ENCODE measurements at places on chromosomes 6 and 20.

- no peak for DNase-seq
Observed at GRCh38 chr6:110826236-110827129, 11.2 kb upstream of the CDK19 start.

GRCh38 chr6:5726976-5727718 lies 279.6 kb downstream of the NRN1 start:
- no peak for DNase-seq

- no peak for DNase-seq
Observed at GRCh38 chr6:54860739-54861138, 14.2 kb downstream of the FAM83B start.

DNA sequence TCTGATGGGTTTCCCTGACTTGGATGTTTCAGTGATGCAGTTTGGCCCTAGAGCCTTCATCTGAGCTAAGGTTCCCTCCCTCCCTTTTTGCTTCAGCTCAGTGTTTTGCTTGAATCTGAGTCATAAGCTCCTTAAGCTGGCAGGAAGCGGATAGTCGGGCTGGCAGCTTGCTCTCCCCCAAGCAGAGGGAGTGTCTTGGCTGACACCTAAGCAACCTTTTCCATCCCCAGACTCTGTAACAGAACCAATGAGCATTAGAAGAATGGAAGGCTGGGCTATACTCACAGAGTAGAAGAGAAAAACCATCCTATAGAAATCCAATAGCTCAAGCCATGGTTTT lies 98.3 kb downstream of the HAO1 start:
- DNase-seq = no peak

- DNase-seq = no peak
Observed at GRCh38 chr6:16901782-16902181, 140.5 kb upstream of the ATXN1 start.

DNA sequence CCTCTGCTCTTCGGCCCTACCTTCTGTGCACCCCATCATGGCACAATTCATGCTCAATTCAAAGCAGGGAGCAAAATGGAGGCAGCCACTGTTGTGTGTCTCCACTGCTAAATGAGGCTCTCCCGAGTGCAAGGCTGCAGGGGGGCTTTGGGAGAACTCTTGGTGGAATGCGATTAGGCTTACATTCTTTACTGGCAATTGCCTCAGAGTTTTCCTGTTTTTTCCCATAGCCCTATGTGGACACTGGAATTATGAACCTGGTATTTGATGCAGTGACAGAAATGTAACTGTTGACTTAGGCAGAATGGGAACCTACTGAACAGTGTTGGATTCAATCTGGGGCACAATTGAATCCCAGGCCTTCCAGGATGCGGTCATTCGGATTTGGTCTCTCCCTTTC lies 187.9 kb upstream of the GMDS start:
- DNase-seq = no peak

- no peak for DNase-seq
Observed at GRCh38 chr6:56370127-56370540, 122.8 kb upstream of the COL21A1 start.

- no peak for DNase-seq
Observed at GRCh38 chr6:170084166-170084730, 206.6 kb downstream of the DLL1 start.

DNA sequence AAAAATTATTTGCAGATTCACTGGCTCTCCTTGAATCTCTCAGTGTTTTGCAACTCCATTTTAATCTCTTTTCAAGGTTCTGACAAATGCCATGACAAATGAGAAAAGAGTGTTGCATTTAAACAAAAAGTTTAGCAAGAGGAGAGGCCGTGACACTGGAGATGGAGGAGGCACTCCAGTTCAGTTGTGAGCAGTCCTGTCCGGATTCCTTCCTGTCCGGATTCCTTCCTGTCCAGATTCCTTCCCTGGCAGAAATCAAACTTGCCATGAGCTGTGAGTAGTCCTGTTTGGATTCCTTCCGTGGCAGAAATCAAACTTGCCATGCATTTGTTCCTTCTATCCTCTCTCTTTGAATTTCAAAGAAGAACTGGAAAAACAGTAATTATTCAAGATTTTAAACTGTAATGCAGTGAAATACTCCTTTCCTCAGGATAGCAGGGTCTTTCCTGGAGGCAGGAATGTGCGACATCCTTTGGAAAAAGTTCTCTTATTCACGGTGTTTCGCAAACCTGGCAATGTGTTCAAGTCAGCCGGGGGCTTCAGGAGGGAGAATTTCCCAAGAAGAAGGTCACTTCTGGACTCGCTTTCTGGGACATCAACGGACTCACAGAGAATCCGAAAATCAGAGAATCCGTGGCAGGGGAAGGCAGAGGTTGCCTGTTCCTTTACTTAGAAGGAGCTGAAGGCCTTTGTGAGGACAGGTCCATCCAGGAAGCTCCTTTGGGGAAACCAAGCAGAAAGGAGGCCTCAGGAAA lies 48.7 kb upstream of the DACT2 start:
- DNase-seq = no peak

Measured in activated naive CD4-positive, alpha-beta T cell treated with anti-CD3 and anti-CD28 coated beads for 36 hours (primary cell).